ENCODE measurements at places on chromosomes 2 and 18.

GRCh38 chr2:24123922-24124580, 782 bp downstream of the FAM228B start:
- peak; percentile 40 for DNase-seq

- DNase-seq = no peak
Measured at GRCh38 chr2:18722101-18722500, 132.7 kb upstream of the NT5C1B start.

DNA sequence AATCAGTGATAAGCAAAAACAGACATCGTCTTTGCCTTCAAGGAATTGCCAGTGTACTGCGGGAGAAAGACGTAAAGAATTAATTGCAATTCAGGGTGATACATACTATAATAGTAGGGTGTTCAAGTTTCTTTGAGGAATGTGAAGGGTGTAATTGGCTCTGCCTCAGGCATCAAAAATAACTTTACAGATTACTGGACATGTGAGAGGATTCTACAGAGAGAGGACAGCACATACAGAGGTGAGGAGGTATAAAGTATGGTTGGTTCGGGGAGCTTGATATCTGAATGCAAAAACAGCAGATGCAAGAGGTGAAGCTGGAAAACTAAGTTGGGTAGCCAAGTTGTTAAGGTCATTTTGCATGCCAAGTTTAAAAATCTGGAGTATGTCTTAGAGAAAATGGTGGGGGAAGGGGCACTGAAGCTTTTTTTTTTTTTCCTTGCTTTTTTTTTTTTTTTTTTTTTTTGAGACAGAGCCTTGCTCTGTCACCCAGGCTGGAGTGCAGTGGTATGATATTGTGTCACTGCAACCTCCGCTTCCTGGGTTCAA, 227.5 kb upstream of the FOSL2 start:
- DNase-seq = no peak

DNA sequence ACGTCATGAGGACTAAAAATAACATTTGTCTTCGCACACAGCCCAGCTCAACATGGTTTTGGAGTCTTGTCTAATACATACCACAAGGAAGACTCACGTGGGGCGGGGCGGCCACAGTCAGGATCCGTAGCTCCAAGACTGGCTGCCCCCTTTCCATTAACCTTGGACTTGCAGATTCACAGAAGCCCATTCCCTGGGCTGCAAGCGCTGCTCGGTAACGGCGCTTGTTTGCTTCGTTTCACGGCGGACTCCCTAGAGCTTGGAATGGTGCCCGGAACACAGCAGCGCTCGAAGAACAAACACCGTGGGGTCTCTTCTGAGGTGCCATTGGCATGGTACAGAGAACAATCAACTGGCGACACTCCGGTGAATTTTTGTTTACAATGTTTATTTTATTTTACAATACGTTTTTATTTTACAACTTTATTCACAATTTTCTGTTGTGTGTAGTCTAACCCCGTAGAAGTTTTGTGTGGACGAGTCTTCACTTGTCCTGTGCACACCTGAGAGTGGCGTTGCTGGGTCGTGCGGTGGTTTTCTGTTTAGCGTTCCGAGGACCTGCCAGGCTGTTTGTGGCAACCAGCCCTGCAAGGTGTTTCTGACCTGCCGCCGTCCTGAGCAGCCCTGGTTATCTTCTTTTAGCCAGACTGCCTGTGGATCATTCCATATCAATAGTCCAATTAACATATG, 126.5 kb downstream of the GALR1 start:
- DNase-seq = no peak

GRCh38 chr18:24987303-24988252, 364.4 kb downstream of the ZNF521 start:
- DNase-seq = no peak

DNA sequence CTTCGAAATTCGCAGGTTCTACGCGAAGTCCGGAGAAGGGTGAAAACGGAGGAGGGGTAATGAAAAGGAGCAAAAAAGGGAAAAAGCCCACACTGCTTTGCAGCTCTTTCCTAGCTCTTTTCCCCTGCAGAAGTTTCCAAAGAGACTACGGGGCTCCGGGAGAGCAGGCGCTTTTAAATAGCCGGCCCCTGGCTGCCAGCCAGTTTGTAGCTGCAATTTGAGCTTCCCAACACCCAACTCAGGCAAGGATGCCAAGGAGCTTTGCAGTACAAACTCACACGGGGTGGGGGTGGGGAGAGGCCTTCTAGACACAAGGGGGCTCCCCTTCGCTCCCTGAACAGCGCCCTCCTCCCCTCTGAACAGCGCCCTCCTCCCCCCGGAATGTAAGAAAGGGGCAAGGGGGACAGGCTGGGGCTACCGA, at the start of gene IGFBP5:
Gene IGFBP5 (minus strand): TSS at position 149 of the 421 bp plus-strand sequence. CDS start 774 bp downstream, outside the sequence.
- DNase-seq = peak; percentile 1

DNA sequence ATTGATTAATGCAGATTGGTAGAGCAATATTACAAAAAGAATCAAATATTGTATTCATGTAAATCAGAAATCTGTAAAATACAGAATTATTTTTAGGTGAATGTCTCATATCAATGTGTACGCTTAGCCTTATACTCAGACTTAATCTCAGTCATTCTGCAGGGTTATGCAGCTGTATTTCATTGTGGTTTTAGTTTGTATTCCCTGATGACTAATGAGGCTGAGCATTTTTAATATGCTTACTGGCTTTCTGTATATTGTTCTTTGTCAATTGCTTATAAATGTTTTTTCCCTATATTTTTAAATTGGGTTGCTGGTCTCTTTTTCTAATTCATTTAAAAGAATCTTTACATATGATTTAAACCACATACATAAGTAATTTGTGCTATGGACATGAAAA, 50.1 kb downstream of the CDH19 start:
- DNase-seq = no peak

- no peak for DNase-seq
Measured at GRCh38 chr2:166463640-166464039, 30.4 kb downstream of the SCN7A start.

GRCh38 chr2:51919395-51919794, 887.5 kb upstream of the NRXN1 start:
- DNase-seq = no peak

GRCh38 chr2:190127651-190128050, 65.1 kb upstream of the MSTN start:
- no peak for DNase-seq

DNA sequence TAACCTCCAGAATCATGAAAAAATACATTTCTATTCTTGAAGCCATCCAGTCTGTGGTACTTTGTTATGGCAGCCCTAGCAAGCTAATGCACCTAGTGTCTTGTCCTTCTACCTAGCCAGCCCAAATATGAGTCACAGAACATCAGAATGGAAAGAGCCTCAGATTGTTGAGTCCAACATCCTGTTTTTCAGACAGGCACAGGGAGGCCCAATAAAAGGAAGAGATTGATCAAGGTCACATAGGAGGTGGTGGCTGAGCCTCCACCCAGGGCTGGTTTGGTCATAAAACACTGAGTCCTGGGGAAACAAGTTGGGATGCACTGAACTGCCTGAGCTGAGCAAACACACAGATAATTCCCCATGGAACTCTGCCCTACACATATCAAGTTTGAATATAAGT, 195.5 kb downstream of the TTC32 start:
- no peak for DNase-seq

DNA sequence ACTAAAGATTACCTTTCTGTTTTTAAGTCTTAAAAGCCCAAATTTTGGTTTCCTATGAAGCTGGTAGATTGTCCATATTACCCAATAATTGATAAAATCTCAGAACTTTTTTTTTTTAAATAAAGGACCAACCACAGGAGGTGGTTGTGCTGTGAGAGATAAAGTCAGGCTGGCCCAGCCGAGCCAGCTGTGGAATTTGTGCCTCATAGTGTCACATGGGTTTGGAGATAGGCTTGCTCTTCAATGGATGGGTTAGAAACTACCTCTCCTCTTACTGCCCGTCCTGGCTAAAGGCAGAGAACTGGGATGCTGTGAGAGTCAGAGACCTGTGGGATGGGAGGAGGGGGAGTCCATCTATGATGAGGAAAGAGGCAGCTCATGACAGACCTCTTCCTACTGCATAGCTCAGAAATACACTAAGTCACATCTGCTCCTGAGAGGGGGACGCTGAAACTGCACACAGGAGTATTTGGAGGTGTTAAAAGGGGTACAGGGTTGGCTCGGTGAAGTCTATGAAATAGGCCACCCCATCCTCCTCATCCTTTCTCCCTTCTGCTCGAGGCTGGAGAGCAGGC, 99.7 kb upstream of the MGAT4A start:
- no peak for DNase-seq

DNA sequence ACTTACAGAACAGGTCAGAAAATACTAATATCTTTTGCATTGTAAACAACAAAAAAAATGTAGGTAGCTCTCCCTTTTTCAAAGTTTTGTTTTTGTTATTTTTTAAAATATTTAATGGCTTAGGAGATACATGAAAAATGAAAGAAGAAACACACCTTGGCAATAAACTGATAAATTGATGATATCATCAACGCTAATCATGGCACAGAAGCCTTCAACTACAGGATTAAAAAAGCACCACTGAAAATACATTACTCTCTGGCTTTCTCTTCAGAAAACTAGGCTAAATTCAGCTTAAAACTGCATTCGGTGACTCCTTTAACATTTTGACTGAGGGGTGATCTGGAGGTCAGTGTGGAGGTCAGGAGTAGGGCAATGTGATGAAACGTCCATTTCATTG, 1018.8 kb upstream of the FANCL start:
- DNase-seq = no peak

- no peak for DNase-seq
Measured at GRCh38 chr2:222594679-222595078, 61.2 kb downstream of the FARSB start.

DNA sequence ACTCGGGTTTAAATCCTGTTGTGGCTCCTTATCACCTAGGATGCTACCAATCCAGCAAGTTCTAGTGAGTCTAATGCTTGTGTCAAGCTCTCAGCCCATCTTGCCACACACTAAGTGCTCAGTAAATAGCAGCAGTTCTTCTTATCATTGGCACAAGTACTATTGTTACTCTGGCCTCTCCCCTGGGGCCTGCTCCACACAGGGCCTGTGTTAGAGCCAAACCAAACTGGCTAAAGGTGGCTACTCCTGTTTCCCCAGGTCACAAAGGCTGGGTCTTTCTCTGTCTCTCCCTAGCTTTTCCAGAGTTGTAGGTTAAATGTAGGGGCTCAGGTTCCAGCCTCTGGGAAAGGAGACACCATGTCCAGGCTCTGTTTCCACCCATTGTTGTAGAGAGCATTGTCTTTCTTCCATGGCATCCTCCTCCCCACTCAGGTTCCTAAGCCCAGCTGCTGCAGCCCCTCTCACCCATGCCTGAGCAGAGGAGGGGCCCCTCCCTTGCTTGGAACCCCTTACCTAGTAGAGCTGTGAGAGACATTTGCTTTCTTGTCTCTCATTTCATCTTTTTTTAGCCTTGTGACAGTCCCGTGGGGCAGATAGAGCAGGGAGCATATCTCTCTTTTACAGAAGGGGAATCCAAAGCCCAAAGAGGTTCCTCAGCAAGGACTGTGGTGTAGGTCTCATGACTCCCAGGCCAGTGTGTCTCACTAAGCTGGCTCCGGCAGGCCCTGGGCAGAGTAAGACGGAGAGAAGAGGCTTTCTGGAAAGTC, 56.4 kb upstream of the OTOF start:
- no peak for DNase-seq

- DNase-seq = no peak
Measured at GRCh38 chr2:230614913-230615332, 97.7 kb upstream of the CAB39 start.

- DNase-seq = peak; percentile 56
Measured at GRCh38 chr2:152097801-152098495, 896 bp downstream of the CACNB4 start.

- DNase-seq = no peak
Measured at GRCh38 chr2:20744366-20745335, 77.7 kb downstream of the GDF7 start.

GRCh38 chr2:119422360-119423107, 9.1 kb upstream of the TMEM37 start:
- no peak for DNase-seq

DNA sequence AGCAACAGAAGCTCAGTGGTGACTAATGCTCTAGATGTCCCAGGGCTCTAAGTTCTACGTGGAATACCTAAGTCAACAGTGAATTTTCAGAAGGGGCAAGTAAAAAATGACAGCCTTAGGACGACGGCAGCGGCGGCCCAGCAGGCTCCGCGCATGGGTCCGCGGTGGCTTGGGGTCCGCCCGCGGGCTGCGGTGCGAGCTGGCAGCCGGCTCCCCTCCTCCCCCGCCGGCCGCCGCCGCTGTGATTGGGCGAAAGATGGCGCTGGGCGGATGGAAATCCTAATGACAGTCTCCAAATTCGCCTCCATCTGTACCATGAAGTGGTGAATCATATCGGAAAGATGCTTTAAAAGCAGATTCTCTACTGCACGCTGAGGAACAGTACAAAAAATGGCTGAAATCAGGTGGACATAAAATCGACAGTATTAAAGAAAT, 74.7 kb downstream of the HNRNPLL start:
- no peak for DNase-seq

DNA sequence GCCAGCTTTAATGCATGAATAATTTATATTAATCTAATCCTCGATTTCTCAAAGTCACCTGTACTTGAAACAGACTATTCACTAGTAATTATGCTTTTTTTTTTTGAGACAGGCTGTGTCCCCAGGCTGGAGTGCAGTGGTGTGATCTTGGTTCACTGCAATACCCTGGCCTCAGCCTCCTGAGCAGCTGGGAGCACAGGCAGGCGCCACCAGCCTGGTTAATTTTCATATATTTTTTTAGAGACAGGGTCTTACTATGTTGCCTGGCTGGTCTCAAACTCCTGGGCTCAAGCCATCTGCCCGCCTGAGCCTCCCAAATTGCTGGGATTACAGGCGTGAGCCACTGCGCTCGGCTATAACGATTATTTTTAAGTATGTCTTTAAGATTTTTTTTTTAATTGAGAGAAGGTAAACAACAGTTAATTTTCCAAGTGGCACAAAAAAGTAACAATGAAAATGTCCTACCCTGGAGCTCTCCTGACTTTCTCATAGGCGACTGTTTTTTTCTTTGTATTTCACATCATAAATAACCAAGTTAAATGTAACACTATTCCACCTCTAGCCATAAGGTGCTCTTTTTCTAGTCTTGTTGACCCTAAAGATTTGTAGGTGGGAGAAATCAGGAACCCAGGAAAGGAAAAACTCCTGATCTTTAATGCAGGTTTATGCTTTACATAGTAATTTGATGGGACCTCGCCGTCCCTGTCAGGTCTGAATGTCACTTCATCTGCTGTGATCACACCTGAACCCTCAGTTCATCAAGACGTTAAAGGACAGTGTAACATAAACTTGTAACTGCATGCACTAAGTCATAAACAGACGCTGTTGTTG, 1.3 kb upstream of the ANKRD12 start:
- no peak for DNase-seq

DNA sequence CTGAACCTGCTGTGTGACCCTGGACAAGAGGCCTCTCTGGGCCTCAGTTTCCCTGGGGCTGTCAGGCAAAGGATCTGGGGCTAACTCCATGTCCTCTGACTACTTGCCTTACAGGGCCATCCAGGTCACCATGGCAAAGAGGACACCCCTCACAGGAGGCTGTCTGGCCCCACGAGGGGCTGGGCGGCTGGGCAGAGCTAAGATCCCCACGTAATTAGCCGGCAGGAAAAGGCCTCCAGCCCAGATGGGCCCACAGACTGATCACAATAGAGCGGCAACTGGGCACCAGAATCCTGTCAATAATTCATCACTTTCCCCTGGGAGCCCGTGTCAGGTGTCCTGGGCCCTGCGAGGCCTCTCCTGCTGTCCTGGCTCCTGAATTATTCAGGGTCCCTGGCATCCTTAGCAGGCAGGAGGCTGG, 44.8 kb upstream of the OTOF start:
- no peak for DNase-seq
